Activated CD4-positive, CD25-positive, alpha-beta regulatory T cell treated with anti-CD3 and anti-CD28 coated beads, Interleukin-2, amount 50 U/mL, for 24 hours (primary cell): ENCODE measurements at places on chromosomes 7 and 10.

DNA sequence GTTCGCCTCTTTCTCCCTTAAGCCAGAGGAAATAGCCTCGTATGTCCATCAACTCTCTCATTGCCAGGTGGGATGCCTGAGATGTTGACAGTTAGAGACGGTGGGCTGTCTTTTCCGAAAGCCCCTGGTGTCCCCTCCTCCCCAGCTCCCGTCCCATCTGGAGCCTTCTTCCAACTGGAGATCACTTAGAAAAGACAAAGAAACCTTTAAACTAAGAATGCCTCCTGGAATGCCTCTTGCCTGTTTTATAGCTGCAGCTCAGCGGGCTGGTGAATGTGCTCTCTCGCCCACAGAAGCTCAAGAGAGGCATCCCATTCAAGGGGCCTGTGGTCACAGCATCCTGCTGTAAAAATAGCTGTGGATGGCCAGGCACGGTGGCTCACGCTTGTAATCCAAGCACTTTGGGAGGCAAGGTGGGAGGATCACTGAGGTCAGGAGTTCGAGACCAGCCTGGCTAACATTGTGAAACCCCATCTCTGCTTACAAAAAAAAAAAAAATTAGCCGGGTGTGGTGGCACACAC, 5.2 kb upstream of the MYL10 start:
- ATAC-seq: no peak

GRCh38 chr7:90674625-90675024, 78.5 kb downstream of the CDK14 start:
- no peak for ATAC-seq

GRCh38 chr10:3363311-3364045, 190.9 kb upstream of the PITRM1 start:
- ATAC-seq: no peak

GRCh38 chr10:60123172-60123571, 216.8 kb upstream of the CCDC6 start:
- ATAC-seq: no peak

DNA sequence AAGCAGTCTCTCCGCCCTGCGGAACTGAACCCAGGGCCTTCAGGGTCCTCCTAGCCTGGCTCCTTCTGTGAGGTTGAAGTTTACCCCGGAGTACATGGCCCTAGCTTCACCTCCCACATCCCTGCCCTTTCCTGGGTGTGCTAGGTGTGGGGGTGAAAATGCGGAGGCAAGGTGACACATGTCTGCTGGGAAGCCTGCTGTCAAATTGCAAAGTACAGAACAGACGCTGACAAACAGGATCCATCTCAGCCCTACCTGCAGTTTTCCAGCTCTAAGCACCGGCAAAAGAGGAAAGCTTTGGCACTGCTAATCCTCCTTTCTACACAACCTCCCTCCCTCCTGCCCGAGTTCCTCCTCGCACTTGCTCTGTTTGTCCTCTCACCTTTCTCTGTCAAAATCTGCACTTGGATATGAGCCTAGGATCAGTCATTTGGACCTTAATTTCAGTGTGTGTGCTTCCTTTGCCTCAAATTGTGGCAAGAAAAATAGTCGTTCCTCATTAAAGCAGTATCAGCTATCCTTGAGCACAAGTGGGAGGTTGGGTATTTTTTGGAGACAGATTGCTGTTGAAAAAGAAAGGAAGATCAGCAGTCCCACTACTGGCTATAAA, 14.4 kb upstream of the GPR15LG start:
- ATAC-seq: no peak

DNA sequence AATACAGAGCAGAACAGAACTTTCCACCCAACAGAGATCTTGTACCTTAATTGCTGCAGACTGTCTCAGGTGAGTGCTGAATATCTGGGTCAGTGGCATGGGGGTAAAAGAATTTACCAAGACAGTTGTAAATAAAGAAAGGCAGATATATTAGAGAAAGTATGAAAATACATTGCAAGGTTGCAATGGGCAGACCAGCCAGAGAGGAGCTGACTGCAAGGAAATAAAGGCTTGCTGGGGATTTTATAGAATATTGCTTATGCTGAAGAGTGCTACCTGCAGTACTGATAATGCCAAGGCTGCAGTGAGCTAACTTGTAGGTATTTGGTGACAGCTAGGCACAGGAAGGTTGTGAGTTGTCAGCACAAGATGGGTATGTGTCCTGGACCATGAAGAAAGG, 171.0 kb upstream of the TRIM24 start:
- ATAC-seq: no peak

- peak; percentile 47 for ATAC-seq
Observed at GRCh38 chr10:43126759-43127424, 11.4 kb upstream of the CSGALNACT2 start.

DNA sequence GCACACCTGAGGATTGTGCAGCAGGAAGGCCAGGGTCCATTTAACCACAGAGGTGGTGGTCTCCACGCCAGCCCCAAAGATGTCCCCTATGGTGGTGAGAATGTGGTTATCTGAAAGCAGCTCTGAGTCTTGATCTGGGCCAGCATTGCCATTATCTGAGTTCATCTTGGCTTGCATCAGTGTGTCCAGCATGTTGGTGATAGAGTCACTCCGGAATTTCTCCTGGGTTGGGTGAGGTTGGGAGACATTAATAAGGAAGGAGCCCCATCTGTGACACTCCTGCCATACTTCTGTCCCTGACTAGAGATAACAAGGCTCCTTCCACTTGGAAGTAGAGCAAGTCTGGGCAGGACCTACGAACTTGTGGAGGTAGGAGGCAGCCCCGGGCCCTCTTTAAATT, 4.2 kb downstream of the CYP17A1 start:
- ATAC-seq: no peak

DNA sequence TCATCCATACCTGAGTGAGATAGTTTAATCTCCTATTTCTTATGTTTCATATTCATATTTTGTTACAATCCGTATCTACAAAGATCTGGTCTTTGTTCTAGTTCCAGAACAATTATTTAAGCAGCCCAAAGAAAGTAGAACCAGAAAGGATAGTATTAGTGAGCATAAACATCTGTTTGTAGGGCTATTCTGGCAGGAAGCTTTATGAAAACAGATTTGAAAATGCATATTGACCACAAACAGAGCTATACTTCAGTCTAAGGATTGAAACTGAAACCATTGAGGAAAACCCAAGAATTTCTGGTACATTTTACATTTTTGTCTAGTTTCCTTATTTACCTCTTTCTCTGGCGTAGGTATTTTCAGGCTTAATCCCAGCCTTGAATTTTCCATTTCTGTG, 28.1 kb downstream of the LRGUK start:
- no peak for ATAC-seq

GRCh38 chr7:94059746-94060145, 55.6 kb upstream of the BET1 start:
- no peak for ATAC-seq

GRCh38 chr7:73517241-73517995, 4.7 kb downstream of the BAZ1B start:
- no peak for ATAC-seq

DNA sequence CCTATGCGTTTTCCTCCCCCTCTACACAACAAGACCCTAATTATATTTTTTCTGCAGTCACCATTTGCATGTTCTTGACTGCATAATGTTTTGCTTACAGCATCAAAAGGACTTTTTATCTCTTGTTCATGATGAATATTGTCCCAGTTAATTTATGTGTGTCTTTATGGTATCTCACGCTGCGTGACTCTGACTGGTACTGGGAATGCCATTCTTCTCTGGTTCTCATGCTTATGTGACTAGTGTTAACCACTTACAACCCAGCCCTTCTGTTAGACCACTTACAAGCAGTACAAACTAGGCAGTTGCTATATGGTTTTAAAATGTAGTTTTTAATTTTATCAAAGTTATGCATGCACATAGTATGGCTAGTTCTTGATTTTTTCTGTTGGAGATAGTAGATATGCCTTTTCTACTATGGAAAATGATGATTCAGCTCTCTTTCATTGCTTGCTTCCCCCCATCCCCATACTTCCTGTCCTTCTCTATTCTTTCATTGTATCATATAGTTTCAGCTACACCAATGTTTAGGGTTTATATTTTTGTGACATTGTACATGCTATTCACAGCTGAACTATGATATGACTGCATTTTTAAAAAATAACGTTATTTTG, 24.9 kb downstream of the BZW2 start:
- ATAC-seq: no peak

GRCh38 chr7:26787701-26788100, 76.7 kb downstream of the SKAP2 start:
- ATAC-seq: no peak

GRCh38 chr7:6020371-6021286, 10.5 kb upstream of the ANKRD61 start:
- no peak for ATAC-seq

- ATAC-seq: no peak
Observed at GRCh38 chr10:86267286-86268195, 99.1 kb downstream of the GRID1 start.

- no peak for ATAC-seq
Observed at GRCh38 chr10:13684252-13684791, 97.6 kb downstream of the PRPF18 start.

DNA sequence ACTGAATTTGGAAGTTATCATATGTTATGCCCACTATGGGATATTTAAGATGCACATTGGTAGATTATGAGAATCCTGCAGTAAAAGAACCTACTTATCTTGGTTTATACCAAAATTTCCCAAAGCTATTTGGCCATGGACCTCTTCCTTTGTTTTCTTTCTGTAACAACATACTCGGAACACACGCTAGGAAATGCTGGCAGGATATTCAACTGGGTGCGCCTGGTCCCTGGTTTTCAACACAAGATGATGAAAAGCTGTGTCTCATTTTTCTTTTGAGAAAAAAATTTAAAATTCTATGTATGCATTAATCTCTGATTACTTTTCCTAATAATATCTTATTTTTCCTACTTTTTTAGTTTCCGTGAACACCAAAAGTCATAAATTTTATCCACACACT, 128.5 kb upstream of the NRP1 start:
- no peak for ATAC-seq

- ATAC-seq: peak; percentile 48
Observed at GRCh38 chr10:10869592-10869991, 148.1 kb upstream of the CELF2 start.

DNA sequence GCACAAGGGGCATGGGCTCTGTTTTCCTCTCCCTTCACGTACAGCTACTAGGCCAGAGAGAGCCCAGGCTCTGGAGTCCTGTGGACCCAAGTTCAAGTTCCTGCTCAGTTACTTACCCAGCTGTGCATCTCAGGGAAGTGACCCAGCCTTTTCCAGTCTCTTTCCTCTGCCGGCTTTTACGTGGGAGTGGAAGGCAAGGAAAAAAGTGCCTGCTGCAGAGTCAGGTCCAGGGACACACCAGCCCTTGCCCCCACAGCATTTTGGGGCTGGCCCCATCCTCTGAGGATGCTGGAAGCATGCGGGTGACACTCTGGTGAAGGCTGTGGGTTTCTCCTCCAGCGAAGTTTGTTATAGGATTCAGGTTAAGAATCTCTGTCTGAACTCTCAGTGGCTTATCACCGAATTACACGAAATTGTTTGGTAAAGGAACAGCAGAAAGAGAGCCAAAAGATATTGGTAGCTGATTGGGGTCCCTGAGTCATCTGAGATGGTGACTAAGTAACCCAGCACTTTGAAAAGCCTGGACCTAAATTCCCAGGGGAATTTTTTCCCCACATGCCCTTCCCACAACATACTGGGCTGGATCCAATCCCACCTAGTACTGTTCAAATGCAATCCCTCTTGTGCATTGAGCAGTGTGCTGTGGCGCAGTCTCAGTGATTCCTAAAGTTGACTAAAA, 424.3 kb downstream of the RPS24 start:
- no peak for ATAC-seq

- no peak for ATAC-seq
Observed at GRCh38 chr7:128453836-128454804, 1.6 kb upstream of the HILPDA start.

GRCh38 chr7:70636169-70636568, 495.8 kb upstream of the GALNT17 start:
- no peak for ATAC-seq

DNA sequence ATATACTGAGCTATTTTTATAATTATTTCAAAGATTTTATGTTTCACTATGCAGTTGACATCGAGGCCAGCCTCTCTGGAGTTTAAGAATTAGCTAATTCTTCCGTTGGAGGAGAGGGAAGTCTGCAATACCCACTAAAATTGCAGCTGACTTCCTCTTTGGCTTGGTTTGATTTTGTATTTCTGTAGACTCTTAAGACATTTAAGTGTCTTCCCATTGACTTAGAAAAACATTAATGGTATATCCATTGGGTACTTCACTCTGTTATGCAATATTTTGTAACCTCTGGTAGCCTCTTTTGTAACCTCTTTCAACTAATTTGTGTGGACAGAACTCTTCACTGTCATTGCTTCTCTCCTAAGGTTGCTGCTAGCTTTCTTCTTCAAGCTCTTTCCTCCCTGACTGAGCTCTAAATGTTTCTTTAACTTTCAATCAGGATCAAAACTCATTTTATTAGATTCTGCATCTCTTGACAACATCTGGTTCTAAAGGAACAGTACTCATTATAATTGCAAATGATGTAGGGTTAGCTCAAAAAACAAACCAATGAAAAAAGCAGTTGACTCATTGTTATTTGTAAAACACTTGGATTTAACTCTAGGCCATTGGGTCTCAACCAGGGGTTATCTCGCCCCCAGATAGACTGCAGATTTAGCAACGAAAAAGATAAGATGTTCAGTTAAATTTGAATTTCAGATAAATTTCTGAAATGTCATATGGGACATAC, 1.7 kb upstream of the ANKRD22 start:
- ATAC-seq: no peak

DNA sequence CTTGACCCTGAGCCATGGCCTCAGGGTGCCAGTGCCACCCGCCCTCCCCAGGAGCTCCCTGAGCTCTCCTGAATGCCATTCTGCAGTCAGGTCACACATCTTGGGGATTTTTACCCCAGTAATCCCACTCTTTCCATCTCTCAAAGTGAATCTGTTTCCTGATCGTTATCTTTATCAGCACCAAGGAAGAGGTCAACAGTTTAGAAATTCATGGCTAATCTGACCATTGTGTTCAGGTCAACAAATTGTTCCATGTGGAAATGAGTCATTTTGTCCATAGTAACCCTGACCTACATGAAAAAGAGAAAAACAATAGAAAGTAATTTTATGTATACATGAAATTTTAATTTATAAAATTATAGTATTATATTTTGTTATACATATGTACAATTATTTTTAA, 28.8 kb upstream of the ZNF488 start:
- no peak for ATAC-seq

DNA sequence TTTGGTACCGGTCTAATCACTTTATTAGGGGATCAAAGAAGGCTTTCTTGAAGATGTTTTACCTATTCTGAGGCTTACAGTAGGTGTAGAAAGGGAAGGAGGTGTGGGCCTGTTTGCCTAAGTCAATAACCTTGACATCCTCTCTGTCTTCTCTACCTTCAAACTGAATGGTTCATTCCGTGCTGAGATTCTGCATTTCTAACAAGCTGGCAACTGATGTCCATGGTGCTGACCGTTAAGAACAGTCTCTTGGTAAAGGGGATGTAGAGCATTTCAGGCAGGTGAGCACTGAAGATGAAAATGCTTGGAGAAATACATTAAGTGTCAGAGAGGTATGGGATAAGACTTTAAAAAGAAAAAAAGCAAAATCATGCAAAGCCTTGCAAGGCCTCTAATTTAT, 51.5 kb upstream of the DGKB start:
- no peak for ATAC-seq
